Frontal cortex (tissue), 4 donors: ENCODE measurements at places on chromosomes 12 and 14.
A peak's percentile ranks its signal among the peaks of the same experiment; 100 is the strongest.

GRCh38 chr12:64181430-64182291, 40.4 kb downstream of the KICS2 start:
- peak; percentile 52 for DNase-seq

DNA sequence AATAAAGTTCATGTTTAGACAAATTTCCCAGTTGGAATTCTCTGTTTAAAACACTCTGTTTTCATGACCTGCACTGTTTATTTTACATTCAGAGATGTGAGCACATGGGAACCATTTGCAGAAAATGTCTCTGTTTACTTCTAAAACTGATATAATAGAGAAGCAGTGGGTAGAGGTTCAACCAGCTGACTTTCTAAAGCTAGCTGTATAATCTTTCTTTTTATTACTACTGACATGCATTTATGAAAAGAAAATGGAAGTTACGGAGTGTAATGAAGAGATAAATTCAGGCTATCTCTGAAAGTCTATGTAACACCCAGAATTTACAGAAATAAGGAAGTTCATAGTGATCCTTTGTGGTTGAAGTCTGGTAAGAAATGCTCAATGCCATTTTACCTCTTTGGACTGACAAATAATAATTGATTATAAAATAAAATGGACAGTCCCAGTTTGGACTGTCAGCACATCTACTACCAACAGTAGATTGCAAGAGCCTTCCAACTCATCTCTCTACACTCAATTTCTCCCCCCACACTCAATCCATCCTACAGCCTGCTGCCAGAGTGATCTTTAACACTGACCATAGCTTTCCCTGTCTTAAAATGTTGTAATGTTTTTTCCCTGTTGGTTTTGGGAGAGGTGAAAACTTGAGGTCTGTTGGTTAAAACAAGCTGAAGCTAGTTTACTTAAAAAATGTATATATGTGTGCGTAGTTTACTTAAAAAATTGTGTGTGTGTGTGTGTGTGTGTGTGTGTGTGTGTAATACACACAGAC, 137.4 kb downstream of the AEBP2 start:
- DNase-seq: no peak

GRCh38 chr12:100901266-100901665, 106.7 kb downstream of the ANO4 start:
- DNase-seq: no peak

- DNase-seq: no peak
Measured at GRCh38 chr12:106285982-106286381, 16.6 kb upstream of the TCP11L2 start.

GRCh38 chr12:110088936-110089335, 35.2 kb upstream of the IFT81 start:
- DNase-seq: no peak

- DNase-seq: no peak
Measured at GRCh38 chr12:49236423-49236822, 28.5 kb upstream of the TUBA1C start.
